ENCODE measurements at places on chromosomes 16 and 17. TPM values are rescaled to one million over a fixed set of nuclear protein-coding genes. Genes with fewer than 3 reads are reported as not detected.

DNA sequence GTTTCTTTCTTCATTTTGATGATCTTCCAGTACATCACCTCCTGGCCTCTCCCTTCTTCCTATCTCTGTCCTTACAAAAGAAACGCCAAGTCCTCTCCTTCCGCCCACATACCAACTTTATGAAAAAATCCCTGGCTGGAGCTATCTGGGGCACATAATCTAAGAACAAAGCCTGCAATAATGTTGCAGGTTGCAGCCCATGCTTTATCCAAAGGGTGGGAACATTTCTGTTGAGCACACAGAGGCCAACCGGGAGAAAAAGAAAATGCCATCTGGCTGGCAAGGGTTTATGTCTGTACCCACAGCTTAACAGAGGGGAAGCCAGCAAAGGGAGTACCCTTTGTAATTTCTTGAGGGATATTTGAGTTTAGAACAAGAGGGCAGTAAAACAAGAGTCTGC, 409.6 kb downstream of the SOX9 start:
- DNase-seq: no peak

DNA sequence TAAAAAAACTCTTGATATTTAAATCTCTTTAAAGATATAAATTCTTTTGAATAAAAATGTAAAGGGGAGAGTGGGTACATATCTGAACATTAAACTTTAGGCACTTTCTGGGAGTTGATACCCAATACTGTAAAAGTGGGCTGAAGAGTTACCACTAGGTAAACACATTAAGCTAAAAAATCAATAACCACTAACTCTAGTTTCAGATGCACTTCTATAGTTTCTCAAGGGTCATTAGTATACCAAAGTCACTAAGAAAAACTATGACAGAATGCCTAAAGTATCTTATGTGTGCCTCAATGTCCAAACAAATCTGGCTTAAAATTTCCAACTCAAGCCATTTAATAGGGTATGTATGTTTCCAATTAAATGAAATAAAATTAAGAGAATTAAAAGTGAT, 13.1 kb upstream of the CFDP1 start:
- no peak for DNase-seq

- no peak for DNase-seq
Measured at GRCh38 chr17:14514973-14515372, 214.1 kb downstream of the HS3ST3B1 start.

DNA sequence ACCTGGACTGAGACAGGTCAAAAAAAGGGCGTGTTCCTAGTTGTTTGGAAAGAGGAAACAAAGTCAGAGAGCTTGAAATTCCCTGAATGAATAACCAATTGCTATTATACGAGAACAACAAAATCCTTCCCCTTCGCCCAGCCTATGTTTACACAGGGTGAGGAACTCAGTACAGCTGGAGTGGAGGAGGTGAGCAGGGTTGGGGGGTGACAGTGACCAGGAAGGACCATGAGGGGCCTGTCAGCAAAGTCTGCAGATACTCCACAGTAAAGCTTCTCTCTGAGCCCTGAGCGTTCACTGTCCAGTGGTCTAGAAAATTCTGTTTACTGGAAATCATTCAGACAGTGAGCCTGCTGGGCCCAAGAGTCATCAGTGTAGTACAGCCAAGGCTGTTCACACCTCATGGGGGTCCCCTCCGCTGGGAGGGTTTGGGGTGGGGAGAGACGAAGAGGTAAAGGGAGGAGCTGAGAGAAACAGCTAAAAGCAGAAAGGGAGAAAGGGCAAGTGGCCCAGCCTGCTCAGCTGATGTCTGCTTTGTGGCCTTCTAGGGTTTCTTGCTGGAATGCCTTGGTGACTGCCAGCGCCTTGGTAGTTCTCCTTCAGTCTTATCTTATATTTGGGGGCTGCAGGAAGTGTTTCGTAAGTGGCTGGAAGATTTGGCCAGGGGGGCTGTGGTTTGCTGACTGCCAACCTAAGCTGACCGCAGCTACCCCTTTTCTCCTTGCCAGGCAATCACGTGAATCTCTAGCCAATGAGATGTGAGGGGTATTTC, 5.7 kb downstream of the DUSP3 start:
- no peak for DNase-seq

- no peak for DNase-seq
Measured at GRCh38 chr17:57744195-57745170, 616 bp downstream of the CCDC182 start.

GRCh38 chr17:74118504-74118903, 85.0 kb upstream of the RPL38 start:
- DNase-seq: no peak

DNA sequence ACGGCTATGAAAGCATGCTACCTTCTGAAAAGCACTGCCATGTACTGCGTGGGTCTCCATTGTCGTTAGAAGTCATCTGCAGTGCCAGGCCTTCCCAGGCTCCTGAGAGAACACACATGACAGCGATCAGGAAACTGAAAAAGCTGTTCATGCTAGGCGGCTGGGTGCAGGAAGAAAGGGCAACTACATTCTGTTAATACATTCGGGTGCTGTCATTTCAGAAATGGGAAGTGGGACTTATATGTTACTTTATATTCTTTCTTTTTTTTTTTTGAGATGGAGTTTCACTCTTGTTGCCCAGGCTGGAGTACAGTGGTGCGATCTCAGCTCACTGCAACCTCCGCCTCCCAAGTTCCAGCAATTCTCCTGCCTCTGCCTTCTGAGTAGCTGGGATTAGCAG, 19.9 kb downstream of the CFAP20 start:
- no peak for DNase-seq

DNA sequence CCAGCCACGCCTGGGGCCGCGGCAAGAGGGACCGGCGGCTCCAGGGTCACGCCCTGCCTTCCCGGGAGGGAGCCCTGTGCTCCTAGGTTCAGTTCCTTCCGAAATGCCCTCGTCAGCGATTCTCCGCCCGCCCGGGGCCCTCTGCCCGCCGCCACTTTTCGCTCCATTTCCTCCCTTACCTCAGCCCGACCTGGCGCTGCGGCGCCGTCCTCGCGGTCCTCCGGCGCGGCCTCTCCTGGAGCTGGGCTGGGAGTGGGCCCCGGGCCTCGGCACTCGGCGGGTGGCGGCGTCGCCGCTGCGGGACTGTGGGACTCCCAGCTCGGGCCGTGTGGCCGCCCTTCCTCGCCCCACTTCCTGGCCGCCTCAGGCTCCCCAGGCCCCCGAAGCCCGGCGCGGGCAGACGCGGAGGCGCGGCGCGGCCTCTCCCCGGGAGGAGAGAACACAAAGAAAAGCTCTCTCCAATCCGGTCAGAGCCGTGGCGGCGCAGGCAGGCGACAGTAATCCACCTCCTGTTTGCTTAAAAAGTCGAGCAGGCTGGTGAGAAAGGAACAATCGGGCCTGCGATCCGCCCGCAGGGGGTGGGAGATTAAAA, 1.6 kb downstream of the BAHCC1 start:
- DNase-seq: no peak

- no peak for DNase-seq
Measured at GRCh38 chr16:24863582-24864437, 18.0 kb downstream of the SLC5A11 start.

DNA sequence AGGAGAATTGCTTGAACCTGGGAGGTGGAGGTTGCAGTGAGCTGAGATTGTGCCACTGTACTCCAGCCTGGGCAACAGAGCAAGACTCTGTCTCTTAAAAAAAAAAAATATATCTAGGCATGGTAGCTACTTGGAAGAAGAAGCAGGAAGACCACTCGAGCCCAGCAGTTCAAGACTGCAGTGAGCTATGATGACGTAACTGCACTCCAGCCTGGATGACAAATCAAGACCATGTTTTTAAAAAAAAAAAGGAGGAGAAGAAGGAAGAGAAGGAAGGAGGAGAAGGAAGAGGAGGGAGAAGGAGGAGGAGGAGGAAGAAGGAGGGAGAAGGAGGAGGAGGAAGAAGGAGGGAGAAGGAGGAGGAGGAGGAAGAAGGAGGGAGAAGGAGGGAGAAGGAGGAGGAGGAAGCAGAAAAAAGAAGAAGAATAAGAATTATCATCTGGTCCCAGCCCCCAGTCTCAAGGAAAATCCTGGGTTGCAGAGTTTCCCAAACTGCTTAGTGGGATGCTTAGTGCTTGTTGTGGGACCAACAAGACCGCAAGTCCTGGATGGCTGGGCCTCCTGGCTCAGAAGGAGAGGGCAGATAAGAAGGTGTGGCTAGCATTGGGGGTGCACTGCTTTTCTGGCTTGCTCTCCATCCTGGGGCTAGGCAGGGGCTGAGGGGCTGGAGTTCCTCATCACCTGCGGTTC, 3.7 kb upstream of the DRC7 start:
- DNase-seq: no peak

GRCh38 chr16:70416748-70417616, 21.9 kb downstream of the ST3GAL2 start:
- no peak for DNase-seq

DNA sequence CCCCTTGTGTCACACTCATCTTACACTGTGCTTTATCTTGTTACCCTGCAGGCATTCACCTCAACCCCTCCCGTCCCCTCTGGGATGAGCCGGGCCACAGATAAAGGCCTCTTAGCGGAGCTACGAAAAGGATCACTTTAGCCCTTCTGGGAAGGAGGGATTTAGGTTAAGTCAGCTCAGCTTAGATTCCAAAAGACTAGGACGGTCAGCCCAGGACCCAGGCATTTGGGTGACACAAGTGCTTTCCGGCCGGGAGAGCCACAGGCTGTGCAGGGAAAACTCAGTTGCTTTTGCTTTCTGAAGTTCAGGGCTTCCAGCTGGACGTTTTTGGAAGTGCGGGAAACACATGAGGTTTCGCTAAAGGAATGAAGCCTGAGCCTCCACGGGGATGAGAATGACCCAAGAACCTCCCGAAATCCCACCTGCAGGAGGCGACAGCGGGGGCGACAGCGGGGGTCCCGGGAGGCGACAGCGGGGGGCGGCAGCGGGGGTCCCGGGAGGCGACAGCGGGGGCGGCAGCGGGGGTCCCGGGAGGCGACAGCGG, 11.6 kb upstream of the METRNL start:
- DNase-seq: no peak

- DNase-seq: no peak
Measured at GRCh38 chr17:8206536-8206935, 3.8 kb downstream of the AURKB start.

DNA sequence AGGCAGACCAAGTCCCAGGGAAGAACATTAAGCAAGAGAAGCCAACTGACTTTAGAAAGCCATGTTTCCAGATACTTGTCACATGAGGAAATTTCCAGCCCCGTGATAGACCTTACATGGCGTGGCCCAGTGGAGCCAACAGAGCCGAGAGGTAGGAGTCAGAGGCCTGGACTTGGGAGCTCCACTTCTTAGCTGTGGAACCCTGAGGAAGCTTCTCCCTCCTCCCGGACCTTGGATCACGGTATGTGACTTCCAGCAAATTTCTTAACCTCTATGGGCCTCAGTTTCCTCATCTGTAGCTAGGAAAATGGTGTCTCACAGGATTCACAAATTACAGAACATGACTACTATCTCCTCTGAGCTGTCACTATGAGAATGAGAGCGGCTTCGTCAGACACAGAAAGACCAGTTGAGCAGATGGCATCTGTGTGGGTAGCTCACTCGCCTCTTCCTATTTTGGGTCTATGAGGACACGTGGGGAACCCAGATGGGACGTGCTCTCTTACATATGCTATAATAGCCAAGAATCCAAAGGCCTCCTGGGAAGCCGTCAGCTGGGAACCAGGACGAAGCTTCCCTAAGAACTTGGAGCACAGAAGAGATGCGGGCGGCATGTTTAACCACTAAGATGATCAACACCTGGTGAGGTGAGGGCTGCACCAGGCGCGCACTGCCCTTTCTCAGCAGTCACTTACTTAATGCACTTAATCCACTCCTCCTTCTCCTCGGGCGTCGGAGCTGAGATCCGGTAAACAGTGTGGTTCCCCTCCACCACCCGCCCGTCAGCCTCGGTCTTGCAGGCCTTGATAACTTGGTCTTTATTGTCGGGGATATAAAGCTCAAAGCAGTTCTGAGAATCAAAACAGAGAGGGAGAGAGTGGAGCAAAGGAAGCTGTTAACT, 102.3 kb downstream of the CYTH1 start:
- no peak for DNase-seq

GRCh38 chr17:1462164-1463112, 6.4 kb upstream of the CRK start:
- DNase-seq: no peak

DNA sequence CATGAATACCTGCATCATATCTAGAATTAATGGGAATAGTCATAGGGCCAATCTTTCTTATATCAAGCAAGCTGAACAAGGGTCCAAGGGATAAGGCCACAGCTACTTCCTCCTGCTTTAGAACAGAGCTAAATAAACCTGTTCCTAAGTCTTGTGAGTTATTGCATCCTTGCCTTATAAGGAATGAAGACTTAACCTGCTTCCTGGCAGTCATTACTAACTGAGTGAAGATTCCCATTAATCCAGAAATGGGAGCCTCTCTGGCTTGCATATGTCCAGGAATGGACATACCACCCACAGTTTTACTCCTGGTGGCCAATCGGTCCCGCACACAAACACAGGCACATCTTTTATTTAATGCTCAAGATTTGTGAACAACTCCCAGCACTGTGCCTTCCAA, 35.9 kb upstream of the SKAP1 start:
- DNase-seq: no peak

DNA sequence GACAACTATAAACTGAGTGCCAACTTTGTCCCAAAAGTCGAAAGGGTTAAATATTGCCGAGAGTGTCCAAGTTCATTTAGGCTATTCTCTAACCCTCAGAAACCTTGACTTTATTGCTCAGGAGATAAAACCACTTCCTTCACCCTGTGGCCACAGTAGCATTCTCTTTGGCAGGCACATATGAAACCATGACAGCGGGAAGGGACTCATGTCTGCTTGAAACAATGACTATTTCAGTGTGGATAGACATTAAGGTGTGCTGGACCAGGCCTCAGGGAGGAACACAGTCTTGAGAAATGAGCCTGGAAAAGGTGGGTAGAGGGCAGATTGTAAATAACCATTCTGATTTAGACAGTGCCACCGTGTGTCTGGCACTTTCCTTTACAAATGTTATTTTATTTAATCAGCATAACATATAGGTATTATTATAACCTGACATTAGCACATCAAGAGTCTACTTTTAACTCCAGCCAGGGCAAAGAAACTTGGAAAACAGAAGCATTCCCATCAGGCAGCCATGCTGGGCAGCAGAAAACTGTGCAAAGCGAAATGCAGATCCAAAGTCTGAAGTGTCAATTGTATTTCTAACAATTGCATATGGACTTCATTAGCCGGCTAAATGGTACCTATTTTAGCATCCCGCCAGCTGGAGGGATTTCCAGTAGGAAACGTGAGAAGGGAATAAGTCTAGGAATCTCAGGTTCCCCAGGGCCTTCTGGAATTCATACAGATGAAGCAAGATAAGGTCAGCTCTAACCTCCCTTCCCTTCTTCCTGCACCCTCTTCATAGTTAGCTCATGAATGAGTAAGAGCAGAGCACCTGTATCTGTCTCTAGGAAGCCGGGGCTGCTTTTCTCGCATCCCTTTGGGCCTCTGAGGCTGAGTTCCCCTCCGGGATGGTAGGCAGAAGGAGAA, 212.8 kb upstream of the ELAC2 start:
- DNase-seq: no peak

CCL17 gene
- total RNA-seq: not detected

ABCA10 gene
- total RNA-seq: 3.0 TPM

GAS2L2 gene
- total RNA-seq: not detected

GP1BA gene
- not detected for total RNA-seq

SLC39A11 gene
- total RNA-seq: 6.9 TPM

TSPOAP1 gene
- total RNA-seq: 16.7 TPM

PPM1E gene
- total RNA-seq: 3.1 TPM

PER1 gene
- total RNA-seq: 125 TPM

RNU2-1 gene
- 4,475 TPM for total RNA-seq

ST6GALNAC2 gene
- total RNA-seq: 8.1 TPM

MMP25 gene
- total RNA-seq: 1.3 TPM

ABCA9 gene
- 12.4 TPM for total RNA-seq
